SK-N-SH (cell line): ENCODE measurements at places on chromosomes 6 and 20.
A peak's percentile ranks its signal among the peaks of the same experiment; 100 is the strongest.

- DNase-seq: no peak
Measured at GRCh38 chr6:128368213-128368944, 152.0 kb downstream of the PTPRK start.

- DNase-seq: no peak
Measured at GRCh38 chr6:118371955-118372354, 176.1 kb upstream of the PLN start.

DNA sequence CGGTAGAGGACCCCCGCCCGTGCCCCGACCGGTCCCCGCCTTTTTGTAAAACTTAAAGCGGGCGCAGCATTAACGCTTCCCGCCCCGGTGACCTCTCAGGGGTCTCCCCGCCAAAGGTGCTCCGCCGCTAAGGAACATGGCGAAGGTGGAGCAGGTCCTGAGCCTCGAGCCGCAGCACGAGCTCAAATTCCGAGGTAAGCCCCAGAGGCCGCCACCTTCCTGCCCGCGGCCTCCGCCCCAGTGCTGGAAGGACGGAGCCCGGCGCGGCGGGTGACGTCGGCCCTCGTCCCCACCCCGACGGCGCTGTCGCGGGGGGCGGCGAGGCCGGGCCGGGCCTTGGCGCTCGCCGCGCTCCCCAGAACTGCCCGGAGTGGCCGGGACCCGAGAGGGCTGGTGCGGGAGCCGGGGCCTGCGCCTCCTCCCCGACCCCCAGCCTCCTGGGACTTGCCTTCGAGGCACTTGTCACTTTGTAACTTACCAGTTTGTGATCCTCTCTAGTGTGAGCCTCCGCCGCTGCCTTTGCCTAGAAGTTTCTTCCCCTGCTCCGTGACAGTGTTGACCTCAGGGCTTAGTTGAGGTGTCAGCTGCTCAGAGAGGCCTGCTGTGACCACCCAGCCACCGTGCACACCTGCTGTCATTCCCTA lies 417 bp downstream of the VAPB start:
- DNase-seq: peak; percentile 74

GRCh38 chr6:3022765-3023662 lies 23.3 kb downstream of the NQO2 start:
- no peak for DNase-seq

GRCh38 chr6:38570750-38571149 lies 69.0 kb downstream of the BTBD9 start:
- DNase-seq: no peak

DNA sequence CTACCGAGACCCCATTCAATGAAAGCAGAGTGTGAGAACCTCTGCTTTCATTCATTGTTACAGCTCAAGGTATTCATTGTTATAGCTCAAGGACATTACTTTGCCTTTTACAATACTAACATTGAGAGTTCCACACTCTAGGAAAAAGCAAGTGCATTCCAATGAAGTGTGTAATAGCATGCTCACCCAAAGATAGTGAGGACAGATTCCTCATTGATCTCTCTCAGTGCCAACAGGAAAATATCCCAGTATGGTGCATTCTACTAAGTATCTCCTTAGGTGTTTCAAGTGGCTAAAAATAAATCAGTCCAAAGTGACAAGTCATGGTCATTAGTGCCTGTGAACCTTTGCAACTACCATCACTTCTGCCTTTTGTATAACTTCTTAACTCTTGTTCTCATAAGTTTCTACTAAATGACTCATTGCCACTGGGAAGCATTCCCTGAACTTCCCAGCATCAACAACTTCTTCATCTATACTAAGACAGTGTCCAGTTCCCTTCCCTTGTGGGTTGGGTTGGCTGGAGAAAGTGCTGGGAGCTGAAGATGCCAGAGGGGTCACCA lies 140.7 kb upstream of the STXBP5 start:
- DNase-seq: no peak

- no peak for DNase-seq
Measured at GRCh38 chr6:75481936-75482593, 11.5 kb downstream of the FILIP1 start.

- no peak for DNase-seq
Measured at GRCh38 chr6:112235956-112236355, 18.4 kb downstream of the LAMA4 start.

DNA sequence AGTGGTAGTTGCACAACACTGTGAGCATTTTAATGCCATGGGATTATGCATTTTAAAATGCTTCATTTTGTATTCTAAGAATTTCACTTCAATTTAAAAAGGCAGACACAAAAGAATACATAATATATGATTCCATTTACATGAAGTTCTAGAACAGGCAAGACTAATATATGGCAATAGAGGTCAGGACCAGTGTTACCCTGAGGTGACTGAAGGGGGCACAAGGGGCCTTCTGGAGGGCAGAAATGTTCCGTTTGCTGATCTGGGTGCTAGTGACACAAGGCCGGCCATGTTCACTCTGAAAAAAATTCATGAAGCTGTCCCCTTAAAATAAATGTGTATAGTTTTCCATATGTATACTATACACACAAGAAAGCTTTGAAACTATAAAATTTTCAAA lies 28.5 kb downstream of the TASP1 start:
- peak; percentile 9 for DNase-seq

DNA sequence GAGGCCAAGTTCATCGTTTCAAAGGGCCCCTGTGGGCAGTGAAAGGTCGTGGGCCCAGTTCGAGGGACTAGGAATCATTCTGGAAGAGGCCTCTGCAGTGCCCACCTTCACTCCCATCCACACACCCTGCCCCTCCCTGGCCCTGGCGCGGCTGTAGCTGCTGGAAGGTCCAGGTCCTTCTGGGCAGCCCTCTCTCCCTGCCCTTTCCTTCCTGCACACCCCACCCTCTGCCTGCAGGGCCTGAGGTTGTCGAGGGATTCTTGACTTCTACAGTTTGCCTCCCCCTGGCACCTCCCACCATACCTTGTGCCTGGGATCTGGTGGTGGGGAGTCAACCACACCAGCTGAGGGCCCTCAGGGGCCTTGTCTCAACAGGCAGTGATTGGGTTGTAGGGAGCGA lies 4.5 kb upstream of the MYT1 start:
- no peak for DNase-seq

DNA sequence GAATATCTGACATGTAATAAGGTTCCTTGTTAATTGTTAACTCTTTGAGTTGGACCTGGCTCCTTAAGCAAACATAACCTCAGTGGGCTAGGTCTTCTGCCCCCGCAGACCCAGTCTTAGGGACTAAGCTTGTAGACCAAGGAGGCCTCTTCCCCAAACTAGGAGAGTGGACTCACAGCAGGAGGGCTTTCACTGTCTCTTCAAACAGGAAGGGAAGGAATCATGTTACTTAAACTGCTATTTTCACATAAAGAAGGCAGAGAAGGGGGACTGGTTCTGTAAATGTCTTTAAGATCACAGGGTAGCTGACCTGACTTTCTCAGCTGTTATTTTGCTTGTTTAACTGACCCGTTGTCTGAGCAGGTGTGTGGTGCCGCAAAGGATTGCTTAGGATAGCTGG lies 34.9 kb upstream of the PRDM1 start:
- DNase-seq: no peak

DNA sequence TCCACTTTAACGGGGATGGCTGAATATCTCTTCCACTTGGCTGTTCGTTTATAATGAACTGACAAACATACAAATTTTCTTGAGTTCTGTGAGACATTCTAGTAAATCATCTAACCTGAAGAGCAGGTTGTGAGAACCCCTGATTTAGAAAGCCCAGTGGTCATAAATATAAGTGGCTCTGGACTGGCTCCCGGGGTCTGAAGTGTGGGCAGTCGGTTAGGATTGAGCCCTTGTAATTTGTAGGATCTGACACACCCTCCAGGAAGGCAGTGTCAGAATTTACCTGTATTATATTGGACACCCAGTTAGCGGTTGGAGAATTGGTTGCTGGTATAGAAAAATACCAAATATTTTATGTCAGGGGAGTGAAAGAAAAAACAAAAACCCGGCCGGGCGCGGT lies 6.8 kb upstream of the GMEB2 start:
- no peak for DNase-seq

- DNase-seq: no peak
Measured at GRCh38 chr6:37913210-37913609, 93.7 kb downstream of the ZFAND3 start.

DNA sequence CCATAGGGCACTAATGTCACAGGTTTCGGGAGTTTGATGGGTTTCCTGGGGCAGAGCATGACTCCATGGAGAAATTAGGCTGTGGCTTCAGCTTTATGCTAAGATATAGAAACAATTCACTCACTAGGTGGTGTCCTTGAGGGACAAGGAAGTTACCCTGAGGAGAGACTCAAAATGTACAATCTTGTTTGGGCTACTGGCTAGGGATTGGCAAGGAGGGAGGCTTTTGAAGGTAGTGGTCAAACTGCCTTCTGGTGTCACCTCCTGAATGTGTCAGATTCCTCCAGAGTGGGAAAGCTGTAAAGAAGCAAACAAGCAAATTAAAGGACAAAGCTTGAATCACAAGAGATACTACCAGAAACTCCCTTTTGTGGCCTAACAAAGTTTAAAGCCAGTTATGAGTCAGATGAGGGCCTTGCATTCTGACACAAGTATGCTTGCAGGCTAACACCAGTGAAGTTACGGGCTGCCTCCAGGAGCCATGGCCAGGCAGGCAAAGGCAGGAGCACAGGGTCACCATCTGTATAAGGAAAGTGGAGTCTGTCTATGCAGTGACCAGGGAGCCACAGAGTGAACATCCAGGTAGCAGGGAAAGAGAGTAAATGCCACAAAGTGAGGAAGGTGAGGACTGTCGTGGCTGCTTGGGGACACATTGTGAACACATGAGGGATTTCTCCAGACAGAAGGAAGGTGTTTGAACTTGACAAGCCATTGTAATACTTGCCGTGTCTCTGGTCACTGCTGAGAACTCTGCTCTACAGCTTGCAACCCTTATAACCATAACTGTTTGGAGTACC lies 107.7 kb upstream of the DTNBP1 start:
- DNase-seq: no peak

- DNase-seq: peak; percentile 23
Measured at GRCh38 chr6:163554663-163555062, 140.1 kb downstream of the QKI start.

DNA sequence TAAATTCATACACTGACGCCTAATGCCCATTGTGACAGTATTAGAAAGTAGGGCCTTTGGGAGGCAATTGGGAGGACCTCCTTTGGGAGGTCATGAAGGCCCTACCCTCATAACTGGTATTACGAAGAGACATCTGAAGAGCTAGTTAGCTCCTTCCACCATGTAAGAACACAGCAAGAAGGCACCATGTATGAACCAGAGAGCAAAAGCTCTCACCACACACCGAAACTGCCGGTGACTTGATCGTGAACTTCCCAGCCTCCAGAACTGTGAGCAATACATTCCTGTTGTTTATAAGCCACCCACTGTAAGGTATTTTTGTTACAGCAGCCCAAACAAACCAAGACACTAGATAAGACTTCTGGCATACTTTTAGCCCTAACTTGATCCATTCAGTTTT lies 41.8 kb downstream of the GCLC start:
- DNase-seq: no peak

DNA sequence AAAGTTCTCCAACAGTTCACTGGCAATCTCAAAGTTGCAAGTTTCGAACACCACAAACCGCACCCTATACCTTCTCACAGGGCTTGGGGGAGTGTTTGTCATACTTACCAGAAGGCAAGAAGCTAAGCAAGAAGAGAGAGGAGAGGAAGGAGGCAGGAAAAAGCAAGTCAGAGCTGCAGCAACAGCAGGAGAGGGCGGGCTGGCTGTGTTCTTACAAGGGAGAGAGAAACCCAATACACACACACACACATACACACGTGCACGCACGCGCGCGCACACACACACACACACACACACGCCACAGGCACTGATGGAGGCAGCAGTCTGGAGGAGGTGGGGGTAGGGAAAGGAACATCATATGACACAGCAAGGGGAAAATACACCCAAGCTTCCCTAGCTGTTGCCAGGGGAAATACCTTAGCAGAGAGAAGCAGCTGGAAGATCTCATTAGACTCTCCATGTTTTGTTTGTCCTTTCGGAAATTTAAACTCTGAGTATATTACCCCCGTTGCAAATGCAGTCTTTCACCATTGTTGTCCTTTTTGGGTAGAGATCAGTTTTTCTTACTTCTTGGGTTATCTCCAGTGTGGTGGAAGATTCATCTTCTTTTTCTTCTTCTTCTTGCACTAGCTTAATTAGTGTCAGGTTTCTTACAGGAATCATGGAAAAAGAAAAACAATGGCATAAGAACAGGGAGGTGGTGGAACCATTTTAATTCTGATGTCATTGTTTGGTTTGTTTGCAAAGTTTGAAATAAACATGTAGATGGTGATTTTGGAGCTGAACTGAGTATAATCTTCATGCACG lies at the start of gene TXLNB:
TXLNB (minus strand) TSS at position 186 of the 807 bp plus-strand sequence. CDS start 3,099 bp downstream, outside the sequence.
- DNase-seq: no peak

GRCh38 chr6:22754061-22754460 lies 184.7 kb downstream of the HDGFL1 start:
- DNase-seq: no peak

GRCh38 chr6:71482742-71483141 lies 194.1 kb downstream of the OGFRL1 start:
- DNase-seq: no peak

DNA sequence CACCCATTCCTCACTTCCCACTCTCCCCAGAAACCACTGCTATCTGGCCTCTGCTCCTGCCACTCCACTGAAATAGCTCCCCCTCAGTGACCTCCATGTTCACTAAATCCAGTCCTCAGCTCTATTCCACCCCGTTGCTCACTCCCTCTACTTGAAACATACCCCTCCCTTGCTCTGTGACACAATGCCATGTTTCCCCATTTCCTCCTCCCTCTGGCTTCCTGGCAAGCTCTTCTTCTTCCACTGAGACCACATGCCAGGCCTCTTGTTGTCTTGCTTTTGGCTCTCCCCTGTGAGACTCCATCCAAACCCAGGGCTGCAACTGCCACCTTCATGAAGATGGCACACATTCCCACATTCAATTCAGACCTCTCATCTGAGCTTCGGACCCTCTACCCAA lies 13.9 kb downstream of the TMEM151B start:
- no peak for DNase-seq

DNA sequence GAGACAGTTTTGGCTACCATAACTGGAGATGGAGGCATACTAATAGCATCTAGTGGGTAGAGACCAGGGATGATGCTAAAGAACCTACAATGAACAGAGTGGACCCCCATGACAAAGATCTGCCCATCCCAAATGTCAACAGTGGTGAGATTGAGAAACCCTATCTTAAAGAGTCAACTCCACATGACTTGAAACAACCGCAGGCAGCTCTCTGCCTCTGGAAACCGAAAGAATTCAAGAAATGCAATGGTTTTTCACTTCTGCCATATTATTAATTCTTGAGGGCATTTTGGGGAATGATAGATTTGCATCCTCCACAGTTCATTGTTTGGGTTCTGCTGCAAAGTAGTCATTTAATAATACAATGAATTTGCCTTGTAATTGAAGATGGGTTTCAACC lies 463.4 kb downstream of the MAFB start:
- DNase-seq: no peak

DNA sequence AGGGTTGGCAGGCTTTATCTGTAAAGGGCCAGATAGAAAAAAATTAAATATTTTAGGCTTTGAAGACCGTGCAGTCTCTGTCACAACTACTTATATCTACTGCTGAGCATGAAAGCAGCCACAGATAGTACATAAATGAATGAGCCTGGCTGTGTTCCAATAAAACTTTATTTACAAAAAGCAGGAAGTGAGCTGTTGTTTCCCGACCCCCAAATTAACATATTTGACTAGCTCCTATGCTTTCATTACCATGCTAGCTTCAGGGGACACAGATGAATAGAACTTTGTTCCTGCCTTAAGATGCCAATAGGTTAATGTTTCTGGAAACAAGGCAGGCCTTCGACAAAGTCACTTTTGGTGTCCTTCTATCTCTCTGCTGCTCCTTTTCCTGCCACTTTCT lies 1058.0 kb upstream of the FLRT3 start:
- no peak for DNase-seq
